M059J (cell line): ENCODE measurements at places on chromosomes 13 and 19.

DNA sequence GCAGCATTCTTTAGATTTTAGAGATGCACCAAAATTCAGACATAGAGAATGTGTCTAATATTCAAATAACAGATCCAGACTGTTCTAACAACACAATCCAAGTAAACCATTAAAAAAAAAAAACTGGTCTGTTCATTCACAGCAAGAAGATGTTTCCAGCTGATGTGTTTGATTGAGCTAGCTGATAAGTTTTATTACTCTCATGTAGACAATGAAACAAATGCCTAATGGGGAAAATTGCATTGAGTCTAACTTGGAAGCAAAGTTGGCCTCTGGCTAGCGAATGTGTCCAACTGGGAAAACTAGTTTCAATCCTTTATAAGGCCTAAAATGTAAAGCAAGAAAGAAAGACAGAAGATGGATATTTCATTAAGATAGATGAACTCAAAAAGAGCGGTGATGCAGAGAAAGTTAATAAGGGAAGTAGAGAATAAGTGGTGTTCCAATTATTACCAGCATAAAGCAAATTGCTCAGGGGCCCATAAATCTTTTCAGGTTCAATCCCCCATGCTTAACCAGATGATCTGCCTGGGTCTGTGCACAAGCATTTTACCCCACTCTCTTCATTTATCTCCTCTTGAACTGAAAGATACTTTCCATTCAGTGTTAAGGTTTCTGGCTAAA is 54.2 kb downstream of the PCDH9 start:
- DNase-seq: no peak

DNA sequence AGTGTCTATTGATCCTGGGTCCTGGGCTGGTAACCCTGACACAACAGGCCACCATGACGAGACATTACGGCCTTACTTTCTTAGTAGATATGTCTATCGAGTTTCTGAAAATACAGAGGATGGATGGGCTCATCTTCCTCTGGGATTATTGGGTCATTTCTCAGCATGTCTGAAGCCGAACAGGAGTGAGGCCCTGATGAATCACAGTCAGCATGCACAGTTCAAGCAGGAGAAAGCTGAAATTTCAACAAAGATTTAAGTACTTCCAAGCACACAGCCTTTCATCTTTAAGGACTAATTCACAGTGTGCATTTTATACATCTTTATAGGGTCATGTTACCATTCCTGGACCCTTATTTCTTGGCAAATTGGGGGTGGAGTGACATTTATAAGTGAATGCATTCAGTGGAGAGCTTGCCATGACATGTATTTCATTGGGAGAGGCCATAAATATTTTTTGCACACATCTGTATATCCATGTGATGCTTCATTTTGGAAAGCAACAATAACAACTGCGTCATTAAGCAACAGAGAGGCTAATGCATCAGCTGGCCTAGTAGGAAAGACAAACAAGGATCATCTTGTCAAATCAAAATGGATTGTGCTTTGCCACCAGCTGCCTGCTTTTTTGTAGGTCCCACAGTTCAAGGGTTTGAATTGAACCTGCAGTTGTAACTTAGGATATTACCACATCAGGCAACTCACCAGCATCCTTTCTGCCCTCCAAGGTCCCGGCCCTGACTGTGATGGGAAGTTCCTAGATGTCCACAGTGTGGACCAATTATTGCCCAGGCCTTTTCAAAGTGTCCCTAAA is 143.5 kb downstream of the DNAJC15 start:
- DNase-seq: no peak

DNA sequence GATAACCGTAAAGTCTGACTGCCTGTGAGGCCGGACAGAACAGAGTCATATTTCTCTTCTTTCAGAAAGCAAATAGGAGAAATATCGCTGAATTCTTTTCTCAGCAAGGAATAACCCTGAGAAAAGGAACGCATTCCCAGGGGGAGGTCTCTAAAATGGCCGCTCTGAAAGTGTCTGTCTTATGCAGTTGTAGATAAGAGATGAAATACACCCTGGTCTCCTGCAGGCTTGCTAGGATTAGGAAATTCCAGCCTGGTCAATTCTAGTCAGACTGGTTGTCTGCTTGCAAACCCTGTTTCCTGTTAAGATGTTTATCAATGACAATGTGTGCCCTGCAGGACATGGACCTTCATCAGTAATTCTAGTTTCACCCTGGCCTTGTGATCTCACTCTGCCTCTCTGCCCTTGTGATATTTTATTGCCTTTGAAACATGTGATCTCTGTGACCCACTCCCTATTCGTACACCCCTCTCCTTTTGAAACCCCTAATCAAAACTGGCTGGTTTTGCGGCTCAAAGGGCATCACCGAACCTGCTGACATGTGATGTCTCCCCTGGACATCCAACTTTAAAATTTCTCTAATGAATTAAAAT is 934.8 kb upstream of the SPRY2 start:
- no peak for DNase-seq

GRCh38 chr19:585551-586110 is 4.0 kb upstream of the HCN2 start:
- peak; percentile 45 for DNase-seq

DNA sequence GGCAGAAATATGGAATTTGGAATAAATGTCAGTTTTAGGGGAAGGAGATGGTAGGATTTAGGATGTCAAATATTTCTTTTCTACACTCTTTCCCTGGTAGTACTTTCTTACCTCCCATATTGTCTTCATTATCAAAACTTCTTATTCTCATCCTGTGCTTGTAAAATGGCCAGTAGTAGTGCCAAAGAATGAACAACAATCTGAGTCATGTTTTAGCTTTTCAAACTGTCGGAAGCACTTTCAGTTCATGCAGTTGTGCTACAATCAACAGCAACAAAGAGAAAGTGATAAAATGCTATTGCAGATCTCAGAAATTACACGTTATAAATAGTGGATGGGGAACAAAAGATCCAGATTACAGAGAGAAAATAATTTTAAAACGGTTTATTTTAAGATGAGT is 193.7 kb upstream of the RXFP2 start:
- peak; percentile 54 for DNase-seq

GRCh38 chr19:48921721-48922500 is 11.6 kb upstream of the DHDH start:
- no peak for DNase-seq

DNA sequence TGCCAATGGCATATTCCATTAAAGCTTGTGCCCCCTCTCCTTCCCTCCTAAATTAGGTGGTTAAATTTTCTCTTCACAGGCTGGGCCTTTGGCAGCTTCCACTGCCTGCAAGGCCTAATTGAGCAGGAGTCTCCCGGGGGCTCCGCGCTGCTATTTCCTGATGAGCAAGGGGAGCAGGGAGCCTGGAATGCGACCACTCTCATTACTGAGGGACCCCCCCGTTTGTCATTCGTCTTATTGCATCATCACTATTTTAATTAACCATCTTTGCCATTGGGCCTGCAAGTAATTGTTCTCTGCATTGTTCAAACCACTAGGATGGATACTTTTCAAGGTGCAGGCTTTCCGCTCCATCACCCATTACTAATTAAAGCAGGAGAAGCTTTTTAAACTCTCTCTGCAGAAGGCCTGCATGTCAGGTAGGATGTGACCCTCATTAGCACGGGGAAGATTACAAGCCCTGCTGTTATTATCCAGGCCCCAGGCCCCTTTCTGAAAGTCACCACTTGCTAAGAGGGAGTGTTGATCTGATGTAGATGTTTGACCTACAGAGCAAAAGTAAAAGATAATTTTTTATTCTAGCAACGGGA is 142.3 kb downstream of the OXGR1 start:
- DNase-seq: no peak

- no peak for DNase-seq
Measured at GRCh38 chr19:55857149-55857548, 20.8 kb downstream of the NLRP4 start.

- no peak for DNase-seq
Measured at GRCh38 chr13:73365681-73366080, 306.9 kb downstream of the KLF5 start.

DNA sequence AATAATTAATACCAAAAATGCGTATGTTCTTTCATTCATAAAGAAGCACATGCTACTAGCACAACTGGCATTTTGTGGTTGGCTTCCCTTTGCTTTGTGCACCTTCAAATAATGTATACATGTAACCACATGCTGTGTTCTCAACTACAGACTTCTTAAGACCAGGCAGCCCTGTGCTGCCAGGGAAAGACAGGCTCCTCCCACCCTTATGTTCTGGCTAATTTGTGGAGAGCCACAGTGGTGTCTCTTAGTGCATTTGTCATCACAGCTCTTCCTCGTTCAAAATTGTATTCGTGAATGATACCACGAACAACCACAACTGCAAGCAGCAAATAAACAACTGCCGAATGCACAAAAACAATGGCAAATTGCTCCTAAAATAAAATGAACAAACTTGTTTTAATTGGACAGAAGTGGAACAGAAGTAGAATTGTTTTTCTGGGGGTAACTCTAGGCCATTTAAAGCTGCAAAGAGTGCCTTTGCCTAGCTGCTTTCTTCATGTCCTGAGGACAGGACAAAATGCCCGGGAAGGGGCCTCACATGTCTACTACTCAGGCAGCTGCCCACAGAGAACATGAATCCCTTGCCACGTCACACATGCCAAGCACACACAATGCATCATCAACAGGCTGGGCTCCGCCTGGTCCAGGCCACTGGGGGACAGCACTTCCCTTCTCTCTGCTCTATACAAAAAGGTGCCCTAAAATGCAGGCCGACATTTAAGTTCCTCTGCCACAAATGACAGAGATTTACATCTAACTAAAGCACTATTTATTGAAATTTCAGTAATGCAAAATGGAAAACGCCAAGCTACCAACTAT is 21.7 kb downstream of the IRS2 start:
- DNase-seq: peak; percentile 36

DNA sequence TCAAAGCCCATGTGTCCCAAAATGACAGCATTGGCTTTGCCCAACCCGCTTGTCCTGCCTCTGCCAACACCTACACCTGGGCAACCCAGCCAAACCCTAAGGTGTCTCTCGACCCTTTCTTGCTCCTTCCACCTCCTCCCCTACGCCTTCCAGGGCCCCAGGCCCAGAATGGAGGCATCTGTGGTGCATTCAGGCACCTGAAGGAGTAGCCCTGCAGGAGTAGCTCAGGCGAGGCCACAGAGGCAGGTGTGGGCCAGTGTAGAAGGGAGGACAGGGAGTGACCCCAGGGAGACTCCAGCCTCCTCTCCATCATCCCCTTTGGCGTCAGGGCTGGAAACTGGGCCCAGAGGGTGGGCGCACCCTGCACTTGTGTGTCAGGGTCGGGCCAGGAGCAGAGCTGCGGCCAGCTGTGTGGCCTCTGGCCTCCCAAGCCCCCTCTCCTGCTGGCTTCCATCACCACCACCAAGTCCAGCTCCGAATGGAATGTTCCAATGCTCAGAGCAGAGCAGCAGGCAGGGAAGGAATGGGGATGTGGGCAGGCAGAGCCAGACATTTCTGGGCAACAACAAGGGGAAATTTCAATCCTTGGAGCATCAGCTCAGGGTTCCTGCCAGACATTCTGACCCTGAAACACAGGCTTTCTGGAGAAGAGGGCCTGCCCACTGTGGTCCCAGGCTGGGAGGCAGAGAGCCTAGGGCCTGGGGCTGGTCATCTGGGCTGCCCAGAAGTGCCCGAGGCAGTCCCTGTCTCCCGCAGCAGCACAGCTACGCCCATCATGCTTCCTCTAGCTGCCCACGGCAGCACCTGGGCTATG is 16.4 kb downstream of the PLEKHF1 start:
- no peak for DNase-seq

DNA sequence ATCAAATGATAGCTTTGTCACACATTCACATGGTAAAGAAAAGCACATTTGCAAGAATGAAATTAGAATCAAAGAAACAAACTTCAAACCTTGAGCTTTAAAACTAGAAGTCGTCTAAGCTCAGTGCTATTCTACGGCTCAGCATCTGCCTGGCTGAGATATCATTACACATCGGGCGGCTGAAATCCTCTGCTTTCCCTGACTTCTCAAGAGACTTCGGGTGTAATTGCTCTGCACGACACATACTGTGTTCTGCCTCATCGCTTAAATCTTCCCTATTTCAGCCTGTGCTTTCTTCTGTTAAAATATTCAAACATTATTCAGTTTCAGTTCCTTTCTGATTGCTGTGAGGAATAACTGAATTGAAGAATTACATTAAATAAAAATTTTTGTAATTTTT is 265.3 kb downstream of the NALCN start:
- no peak for DNase-seq

DNA sequence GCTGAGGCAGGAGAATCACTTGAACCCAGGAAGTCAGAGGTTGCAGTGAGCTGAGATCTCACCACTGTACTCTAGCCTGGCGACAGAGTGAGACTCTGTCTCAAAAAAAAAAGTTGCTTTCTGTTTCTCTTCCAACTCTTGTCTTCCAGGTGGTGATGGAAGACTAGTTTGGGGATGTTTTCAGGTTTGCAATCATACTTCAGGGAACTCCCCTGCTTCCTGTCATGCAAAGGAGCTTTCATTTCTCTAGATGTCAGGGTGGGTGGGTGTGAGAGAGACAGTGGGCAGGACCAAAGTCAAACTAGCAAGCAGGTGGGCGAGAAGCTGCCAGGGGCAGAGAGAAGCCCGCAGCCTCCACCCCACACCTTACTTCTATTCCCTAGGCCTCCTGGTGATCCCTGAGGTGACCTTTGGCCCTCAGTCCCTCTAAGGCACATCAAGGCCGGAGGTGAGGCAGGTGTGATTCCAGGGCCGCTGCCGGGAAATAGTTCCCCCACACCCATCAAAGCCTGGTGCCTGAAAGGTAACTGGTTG is 25.7 kb downstream of the CCNE1 start:
- DNase-seq: no peak
